Panc1 (cell line): ENCODE measurements at places on chromosomes 2 and 18.
A peak's percentile ranks its signal among the peaks of the same experiment; 100 is the strongest.

- DNase-seq: no peak
Measured at GRCh38 chr18:56189615-56190014, 448.8 kb downstream of the TXNL1 start.

GRCh38 chr2:186532891-186533290 is 46.8 kb downstream of the ZC3H15 start:
- DNase-seq: no peak

DNA sequence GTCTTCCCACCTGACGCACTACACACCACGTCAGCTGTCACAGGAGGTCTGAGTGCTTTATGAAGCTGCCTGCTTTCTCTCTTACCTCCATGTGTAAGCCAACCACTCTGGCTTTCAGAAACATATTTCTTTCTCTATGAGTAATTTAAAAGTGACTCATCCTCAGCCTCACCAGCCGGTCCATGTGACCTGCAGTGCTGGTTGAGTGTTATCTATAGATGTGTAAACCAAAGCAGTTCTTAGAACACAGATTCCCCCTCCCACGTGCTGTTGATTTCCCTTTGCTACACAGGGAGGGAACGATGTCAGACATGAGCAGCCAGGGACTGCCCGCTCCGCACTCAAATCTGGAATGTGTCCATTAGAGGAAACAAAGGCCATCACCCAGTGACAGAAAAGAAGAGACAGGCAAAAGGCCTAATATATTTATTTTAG is 157.8 kb downstream of the BCL2 start:
- no peak for DNase-seq

GRCh38 chr18:57831597-57832377 is 28.7 kb upstream of the ATP8B1 start:
- DNase-seq: no peak

DNA sequence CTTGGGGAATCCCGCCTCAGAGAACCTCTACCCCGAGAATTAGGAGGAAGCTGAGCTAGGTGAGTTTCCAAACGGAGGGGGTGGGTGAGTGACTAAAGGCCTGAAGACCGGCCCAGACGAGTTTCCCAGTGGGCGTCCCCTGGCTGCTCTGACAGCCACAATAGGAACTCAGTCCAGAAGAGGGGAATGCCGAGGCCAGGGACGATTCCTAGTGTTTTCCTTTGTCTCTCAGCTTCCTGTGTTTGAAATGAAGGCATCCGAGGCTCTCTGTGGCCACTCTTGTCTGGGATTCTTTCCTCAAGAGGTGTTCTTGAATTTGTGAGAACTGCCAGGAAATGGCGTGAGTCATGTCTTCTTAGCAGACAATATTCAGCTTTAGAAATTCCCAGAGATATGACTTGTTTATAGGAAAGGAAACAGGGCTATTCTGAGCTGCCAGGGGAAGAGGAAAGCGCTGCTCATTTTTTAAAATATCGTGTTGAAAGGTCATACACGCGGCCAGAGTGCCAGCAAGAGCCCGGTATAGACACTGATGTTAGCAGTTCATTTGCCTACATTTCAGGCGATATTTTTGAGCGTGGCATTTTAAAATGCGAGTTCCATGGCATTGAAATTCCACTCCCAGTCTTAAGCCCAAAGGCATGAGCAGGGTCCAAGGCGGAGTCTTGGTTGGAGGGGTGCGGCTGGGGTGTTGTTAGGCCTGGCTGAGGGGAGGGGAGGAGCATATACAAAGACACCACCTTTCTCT is 169.1 kb upstream of the KLF7 start:
- DNase-seq: peak; percentile 47

GRCh38 chr2:30394096-30394495 is 53.0 kb upstream of the LCLAT1 start:
- no peak for DNase-seq

DNA sequence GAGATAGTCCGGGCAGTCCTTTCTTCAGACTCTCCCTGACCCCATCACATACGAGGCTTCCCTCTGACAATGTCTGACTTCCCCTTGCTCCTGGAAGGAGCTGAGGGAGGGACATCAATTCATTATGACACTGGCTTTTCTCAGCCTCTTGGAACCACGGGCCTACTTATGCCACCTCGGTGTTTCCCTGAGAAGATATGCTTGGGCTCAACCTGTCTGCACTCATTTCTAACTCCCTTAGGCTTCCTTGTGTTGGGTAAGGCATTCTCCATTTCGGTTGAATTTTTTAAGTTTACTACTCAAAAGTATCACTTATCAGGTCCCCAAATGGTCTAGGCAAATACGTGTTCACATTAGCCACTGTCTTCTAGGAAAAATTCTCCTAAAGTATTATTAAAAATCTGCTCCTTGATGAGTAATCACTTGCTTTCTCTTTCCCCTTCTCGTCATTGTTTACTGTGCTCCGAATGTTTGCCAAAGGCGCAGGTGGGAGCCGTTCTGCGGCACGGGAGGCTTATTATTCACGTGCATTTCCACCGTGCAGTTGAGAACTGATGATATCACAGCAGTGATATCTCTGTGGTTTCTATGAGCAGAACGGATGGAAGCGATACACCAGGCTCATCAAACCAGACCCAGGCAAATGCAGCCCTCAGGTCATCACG is 33.1 kb downstream of the ARL4C start:
- DNase-seq: peak; percentile 38

DNA sequence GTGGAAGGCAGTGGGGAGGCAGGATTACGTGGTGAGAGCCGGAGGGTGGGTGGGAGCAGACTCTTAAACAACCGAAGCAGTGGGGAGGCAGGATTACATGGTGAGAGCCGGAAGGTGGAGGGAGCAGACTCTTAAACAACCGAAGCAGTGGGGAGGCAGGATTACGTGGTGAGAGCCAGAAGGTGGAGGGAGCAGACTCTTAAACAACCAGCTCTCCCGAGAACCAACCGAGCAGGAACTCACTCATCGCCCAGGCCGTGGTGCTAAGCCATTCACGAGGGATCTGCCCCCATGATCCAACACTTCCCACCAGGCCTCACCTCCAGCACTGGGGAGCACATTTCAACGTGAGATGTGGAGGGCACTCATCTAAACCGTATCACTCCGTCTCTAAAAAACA is 87.7 kb downstream of the RTP5 start:
- no peak for DNase-seq

GRCh38 chr18:9809697-9810096 is 76.1 kb upstream of the TXNDC2 start:
- no peak for DNase-seq

DNA sequence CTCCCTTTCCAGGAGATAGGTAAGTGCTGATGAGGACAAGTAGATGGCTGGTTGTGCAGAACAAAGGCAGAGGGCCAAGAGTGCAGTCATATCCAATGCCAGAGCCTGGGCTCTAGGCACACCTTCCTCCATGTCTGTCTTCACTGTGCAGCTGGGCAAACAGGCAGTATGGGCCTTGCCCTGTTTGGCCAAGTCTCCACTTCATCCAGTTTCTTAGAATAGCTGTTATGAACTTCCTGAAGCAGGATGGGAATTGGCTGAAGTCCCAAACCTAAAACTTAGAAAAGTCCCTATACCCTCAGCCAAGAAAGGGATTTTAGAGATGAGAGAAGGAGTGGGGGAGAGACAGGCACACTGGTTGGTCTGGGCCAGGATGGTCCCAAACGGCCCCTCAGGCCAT is 37.5 kb upstream of the CYP26B1 start:
- DNase-seq: no peak
